ENCODE measurements at places on chromosomes 5 and 9.

DNA sequence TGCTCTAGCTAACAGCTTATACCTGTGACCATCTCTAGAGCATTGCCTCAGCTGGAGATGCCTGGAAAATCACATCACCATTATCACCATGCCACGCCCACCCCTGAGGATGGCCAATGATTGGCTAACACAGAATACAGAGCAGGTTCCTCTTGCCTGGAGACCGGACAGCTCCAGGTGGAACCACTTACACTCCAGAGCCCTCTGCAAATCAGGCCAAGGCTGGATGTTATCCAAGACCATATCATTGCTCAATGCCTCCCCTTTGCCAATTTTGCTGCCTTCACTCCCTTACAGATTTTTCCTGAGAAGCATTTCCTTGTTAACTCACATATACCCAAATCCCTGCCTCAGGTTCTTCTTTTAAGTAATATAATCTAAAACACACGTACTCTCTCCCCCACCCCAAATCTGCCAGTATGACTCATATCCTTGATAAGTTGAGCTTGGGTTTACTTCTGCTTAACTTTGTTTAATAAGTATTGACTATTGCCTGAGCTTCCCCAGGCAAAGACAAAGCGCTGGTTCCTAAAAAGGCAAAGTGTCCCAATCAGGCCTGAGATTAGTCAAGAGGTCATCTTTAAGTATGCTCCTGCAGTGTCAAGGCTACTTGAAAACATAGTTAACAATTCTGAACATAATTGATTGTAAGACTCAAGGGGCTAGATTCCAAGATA is 309.6 kb downstream of the EPB41L4A start:
- peak; percentile 38 for DNase-seq

- DNase-seq = no peak
These were observed 64.0 kb upstream of the FOXE1 start for GRCh38 chr9:97788763-97789663.

DNA sequence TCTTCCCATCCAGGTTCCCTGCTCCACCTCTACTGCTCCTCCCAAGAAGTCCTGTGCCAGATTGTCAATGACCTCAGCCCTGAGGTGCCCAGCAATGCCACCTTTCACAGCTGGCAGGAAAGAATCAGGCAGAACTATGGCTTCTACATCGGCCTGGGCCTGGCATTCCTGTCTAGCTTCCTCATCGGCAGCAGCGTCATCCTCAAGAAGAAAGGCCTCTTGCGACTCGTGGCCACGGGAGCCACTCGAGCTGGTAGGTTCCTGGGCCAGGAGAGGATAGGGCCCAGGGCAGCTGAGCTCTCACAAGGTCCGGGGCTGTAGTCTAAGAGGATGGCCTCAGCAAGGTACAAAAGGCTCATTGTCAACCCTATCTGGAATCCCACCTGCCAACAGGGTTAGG is 3.1 kb downstream of the NIPAL4 start:
- no peak for DNase-seq

DNA sequence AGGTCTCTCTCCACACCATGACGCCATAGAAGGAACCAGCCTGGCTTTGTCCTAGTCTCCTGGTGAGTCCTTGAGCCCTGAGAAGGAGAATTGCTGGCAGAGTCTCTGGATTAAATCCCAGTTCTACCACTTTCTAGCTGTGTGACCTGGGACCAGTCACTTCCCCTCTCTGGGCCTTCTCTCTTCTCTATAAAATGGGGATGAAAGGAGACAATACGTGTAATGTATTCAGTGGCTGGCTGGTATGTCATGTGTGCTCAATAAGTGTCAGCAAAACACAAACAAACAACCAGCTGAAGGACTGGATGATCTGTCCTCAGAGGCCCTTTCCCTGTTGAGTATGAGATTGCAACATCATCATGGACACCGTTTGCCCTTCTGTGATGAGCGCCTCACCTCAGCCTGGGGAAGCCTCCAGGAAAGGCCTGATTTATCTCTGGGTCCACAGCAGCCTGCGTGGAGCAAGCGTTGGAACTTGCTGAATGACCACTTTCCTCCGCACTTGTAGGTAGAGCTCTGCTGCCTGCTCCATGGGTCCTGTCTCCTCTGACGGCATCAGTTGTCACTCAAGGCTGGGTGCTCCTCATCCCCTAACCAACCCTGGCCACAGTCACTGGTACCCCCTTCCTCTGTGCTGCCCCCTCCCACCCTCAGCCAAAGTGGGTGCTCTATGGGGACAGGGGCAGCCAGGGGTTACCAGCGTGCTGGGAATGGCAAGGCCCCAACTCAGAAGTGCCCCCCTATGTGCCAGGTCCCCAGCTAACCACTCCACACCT is 3.6 kb upstream of the NR5A1 start:
- no peak for DNase-seq

DNA sequence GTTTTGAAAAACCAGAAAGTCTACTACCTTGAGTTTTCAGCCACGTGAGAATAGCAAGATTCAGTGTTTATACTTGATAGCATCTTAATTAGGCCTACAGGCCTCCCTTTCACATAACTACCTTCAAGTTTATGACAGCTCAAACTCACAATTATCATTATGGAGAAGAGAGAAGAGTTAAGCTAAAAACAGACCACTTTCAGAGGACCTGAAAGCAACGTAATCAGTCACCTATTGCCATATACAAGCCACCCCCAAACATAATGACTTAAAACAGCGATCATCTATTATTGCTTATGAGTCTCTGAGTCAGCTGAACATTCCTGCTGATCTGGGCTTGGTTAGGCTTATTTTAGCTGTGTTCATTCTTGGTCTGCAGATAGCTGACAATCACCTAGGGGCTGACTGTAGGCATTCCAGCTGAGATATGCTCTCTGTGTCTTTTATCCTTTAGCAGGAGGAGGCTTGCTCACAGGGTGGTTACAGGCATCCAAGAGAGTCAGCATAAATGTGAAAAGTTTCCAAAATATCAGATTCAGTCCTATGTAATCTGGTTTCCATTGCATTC is 130.9 kb downstream of the COX7C start:
- no peak for DNase-seq

- DNase-seq = no peak
These were observed 29.2 kb upstream of the ADRA1B start for GRCh38 chr5:159887050-159887449.

DNA sequence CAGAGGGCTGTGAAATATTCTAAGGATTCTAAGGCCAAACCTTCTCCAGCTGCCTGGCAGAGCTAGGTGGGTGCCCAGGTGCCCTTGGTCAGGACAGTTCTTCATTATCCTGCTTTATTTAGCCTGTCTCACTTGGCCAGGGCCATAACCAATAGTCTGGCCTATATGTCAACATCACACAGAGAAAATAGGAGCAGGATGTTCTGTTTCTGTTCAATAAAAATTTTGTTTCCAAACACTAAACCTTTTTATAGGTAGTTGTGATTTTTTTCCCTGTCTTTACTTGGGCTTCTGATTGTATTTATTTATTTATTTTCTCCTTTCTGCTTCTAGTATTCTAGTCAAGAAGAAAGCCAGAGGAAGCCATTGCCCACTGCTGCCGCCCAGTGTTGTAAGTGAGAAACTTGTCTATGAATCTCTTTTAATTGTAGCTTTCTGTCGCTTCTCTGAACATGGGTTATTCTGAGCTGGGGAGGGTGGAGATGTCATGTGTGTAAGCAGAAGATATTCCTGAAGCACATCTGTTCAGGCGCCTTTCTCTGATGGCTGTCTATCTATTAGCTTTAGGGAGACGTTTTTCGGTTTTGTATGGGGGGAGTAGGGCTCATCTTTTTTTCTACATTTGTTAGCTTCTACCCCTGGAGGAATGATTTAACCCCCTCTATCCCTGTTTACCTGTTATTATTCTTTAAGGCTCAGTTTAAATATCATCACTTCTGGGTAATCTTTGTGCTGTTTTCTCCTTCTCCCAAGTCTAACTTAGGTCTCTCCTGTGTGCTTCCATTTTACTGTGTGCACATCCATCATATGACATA is 97.1 kb downstream of the UNC13B start:
- DNase-seq = peak; percentile 79

DNA sequence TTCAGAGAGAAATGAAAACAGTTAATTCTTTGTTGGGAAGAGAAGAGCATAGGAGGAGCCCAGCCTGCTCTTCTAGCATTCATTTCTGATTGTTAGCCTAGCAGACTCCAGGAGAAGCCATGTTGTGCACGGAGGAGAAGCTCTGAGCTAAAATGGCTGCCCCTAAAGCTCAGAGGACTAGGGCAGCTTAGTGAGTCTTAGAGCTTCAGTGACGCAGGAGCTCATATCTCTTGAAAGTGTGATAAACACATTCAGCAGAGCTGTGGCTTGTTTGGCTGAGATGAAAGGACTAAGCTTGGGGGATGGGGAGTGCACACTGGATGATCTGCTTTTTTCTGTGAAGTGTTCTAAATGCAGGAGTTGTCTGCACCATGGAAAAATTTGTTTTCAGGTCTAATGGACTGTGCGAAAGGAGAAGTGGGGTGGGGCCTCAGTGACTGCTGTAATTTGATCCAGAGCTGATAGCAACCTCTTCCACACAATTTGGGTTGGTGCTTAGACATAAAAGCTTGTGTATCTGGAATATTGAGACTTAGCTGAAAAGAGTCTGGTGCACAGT is 58.5 kb downstream of the ZNF462 start:
- DNase-seq = no peak

DNA sequence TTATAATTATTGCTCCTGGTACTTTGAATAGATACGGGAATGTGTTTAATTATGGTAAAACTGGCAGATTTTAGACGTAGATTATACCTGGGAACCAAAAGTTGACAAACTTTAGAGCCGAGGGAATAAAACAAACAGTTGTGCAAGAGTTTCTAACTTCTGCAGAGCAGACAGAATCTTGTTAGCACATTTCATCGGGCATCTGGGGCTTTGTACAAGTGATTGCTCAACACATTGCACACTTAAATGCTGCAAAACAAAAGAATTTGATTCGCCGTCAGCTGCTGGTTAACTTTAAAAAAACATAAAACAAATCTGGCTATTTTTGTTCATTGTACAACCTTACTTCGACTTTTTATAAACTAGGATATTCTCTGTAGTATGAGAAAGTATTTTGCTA is 398.1 kb downstream of the MAN2A1 start:
- DNase-seq = no peak

DNA sequence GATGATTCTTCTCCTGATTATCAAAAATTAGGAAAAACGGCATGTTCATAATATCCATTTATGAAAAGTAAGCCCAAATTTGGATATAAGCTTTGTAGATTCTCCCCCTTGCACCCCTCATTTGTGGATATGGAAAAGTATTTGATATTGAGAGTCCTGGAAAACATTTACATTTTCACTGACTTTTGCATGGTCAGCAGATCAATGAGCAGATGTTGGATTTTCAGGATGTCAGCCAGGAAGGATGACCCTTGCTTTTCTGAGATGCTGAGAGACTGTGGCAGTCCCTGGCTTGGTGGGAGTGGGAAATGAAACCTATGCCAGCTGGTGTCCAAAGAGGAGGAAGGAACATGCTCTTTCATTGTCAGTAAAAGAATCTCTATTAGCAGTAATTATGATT is 410.8 kb downstream of the DMAC1 start:
- no peak for DNase-seq

- peak; percentile 57 for DNase-seq
These were observed 2.0 kb downstream of the CYFIP2 start for GRCh38 chr5:157267761-157268480.

GRCh38 chr9:708182-708550 is 133.3 kb upstream of the DMRT1 start:
- DNase-seq = no peak

DNA sequence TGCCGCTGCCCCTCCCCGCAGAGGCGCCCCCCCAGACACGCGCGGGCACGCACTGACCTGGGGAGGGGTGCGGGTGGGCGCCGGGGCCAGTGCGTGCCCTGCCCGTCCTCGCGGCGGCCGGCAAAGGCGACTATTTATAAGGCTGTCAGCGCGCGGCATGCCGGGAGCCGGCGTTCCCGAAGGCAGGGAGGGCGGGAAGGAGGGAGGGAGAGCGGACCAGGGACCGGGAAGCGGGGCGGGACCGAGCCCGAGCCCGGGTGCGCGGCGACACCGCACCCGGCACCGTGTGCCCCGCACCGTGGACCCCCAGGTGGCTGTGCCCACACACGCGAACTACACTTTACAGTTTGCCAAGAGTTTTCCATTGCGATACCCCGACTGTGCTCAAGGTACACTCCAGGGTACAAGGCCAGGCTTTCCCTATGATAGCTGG is at the start of gene AK1:
Gene AK1 (minus strand): TSS at position 110 of the 433 bp plus-strand sequence. CDS start 3,058 bp downstream, outside the sequence.
- DNase-seq = peak; percentile 89

DNA sequence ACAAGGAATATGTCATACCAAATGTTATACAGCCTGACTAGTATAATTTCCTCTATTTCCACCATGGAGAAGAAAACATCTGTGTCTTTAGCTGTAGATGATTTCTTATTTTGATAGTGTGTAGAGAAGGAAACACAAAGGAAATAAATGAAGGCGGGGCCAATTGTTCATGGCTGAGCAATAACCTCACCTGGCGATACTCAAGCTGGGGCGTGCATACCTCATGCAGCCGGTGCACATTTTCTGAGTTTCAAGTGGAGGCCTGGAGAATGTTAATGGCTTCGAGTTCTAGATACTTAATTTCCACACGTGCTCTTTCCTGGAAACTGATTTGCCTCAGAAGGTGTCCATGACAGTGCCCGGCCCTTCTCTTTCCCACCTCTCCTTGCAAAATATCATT is 127.4 kb upstream of the TAF11L2 start:
- no peak for DNase-seq

DNA sequence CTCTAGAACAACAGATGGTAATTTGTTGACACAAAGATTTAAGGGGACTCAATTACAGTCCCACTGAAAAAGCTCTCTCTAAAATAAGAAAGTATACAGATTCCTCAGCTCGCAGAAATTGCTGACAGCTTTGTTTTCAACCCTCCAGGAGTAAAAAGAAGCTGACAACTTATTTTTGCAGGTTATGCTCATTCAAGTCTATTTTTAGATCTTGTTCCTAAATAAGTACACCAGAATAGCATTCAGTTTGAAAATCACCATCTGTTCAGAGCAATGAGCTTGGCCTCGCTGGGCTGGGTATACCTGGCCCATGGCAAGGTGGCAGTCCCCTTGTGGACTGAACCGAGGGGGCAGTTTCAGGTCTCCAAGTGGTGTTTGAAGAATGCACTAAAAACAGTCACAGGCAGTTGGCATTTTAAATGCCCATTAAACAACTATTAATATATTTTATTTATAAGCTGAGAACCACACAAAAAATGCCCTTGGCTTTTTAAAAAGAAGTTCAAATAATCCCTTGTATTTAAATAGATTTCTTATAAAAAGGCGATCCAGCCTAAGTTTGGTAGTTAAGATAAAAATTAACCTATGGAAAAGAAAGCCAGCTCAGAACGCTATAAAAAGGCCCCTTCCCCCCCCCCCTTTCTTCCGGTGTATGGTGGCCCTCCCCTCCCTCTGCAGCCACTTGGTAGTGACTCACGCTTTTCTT is 169.2 kb downstream of the AUH start:
- DNase-seq = no peak

- DNase-seq = no peak
These were observed 64.7 kb downstream of the GABBR2 start for GRCh38 chr9:98644011-98644410.

DNA sequence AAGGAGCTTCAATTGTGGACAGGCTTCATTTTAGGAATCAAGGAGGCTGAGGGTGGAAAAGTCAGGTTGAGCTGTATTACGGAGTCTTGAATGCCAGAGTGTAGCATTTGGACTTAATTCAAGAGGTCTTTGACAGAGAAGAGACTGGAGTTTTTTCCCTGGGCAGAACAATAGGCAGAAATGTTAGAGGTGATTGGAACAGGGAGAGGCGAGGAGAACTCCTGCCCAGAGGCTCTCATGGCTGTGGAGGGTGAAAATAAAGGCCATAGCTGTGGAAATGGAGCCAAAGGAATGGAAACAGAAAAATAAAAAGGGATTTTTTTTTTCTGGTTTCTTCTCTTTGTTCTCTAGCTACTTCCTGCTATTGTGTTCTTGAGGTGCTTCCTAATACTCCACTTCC is 3.7 kb upstream of the IFNB1 start:
- no peak for DNase-seq

GRCh38 chr9:84874596-84874995 is 205.1 kb downstream of the NTRK2 start:
- no peak for DNase-seq

Data from Right ventricle myocardium superior (tissue), 1 donor.